ENCODE measurements at places on chromosomes 11 and 22.
A peak's percentile ranks its signal among the peaks of the same experiment; 100 is the strongest.

- no peak for DNase-seq
Observed at GRCh38 chr11:76753449-76753848, 29.7 kb upstream of the TSKU start.

DNA sequence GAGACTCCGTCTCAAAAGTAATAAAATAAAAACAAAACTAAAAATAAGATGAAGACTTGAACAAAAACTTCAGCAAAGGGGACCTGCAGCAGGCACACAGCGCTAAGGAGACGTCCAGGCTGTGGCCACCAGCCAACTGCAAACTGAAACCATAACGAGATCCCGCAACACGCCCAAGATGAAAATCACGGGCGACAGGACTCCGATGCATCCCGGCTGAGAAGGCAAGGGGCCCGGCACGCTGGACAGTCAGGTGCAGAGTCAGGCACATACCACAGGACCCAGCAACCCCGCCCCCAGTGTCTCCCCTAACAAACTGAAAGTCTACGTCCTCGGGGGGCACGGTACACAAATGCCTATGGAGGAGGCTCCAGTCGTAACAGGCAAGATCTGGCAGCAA is 9.2 kb downstream of the HRAS start:
- peak; percentile 20 for DNase-seq

DNA sequence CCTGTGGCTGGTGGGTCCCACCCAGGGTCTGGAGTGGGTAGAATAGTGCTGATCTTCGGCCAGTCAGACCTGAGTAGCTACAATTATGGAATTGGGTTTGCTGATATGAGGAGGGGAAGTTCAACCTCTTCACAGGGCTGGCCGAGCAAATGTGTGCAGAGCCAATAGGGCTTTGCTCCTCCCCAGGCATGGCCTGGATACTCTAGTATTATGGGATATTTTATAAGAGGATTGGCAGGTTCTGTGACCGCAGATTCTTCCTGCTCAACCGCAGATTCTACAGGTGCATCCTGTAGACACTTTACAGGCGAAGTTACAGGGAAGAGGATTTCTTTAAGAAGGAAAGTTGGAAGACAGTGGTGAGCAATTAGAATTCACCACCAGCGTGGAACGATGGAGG is 44.3 kb downstream of the TBC1D22A start:
- no peak for DNase-seq

- no peak for DNase-seq
Observed at GRCh38 chr11:90700789-90701439, 478.1 kb upstream of the CHORDC1 start.

DNA sequence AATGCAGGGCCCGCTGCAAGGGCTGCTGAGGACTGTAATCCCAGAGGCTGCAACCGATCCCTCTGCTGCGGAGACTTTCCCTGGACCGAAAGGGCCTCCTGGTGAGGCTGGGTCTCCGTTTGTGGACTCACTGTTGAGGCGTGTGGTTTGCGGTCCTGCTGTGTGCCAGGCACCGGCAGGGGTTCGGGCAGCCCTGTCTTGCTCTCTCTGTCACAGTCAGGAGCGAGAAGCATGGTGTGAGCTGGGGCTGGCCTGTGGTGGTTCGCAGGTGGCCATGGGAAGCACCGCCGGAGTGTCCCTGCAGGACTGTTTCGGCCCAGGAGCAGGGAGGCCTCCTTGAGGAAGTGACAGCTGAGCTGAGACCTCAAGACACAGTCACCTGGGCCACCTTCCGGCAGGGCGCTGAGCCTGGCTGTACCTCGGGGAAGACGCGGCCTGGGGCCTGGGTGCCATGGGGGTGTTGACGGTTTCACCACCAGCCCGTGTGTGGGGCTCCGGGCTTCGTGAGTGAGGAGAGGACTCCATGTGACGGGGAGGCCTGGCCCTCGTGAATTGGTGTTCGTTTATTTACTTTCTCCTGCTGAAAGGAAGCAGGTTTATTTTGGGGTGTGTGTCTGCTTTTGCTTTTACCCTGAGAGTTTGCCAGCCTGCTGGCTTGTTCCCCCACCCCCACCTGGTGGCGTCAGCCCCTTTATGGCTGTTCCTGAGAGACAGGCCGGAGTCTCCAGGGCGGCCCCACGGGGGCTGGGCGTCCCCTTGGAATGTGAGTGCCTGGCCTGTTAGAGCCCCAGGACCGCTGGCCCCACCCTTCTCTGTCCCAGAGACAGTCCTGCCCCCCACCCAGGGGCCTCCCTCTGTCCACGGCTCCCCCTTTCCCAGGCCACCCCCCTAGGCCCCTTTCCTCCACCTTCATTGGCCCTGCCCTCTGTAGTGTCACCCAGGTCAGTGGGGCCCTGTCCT is 122.5 kb downstream of the KCNQ1OT1 start:
- peak; percentile 27 for DNase-seq

- no peak for DNase-seq
Observed at GRCh38 chr22:38017272-38017920, 33.0 kb upstream of the SOX10 start.

DNA sequence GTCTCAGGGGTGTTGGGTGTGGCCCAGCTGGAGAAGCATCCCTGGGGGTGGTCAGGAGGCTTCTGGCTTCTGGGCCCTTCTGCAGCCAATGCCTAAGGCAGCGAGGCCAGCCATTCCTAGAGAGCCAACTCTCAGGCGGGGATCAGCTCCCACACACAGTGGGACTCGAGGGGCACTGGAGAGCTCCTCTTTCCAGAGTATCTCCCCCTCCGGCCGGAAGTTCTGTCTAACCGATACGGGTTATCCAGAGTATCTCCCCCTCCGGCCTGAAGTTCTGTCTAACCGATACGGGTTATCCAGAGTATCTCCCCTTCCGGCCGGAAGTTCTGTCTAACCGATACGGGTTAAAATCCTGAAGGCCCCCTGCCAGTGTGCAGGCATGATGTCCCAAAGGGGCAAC is 71.2 kb upstream of the B3GAT1 start:
- DNase-seq = no peak

- DNase-seq = peak; percentile 45
Observed at GRCh38 chr11:75142714-75143419, 8.0 kb upstream of the SLCO2B1 start.

DNA sequence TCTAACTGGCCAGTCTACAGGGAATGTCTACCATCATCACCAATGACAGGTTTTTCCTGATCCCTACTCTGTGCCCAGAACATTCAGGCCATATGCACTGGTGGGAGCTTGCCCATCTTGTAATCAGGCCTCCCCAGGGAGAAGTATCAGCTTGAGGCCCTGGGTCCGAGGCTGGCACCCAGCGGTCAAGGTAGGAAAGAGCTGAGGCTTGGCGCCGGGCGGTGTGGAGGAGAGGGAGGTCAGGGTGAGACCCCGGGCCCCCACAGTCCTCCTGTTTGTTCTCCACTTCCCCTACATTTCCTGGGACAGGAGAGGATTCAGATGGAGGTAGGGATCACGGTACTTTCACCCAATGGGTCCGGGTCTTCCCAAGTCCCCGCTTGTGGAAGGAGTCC is 15.5 kb downstream of the TSKU start:
- DNase-seq = no peak

- DNase-seq = no peak
Observed at GRCh38 chr22:42664976-42665831, 16.0 kb upstream of the CYB5R3 start.

- DNase-seq = no peak
Observed at GRCh38 chr11:100674212-100674611, 12.9 kb upstream of the ARHGAP42 start.

DNA sequence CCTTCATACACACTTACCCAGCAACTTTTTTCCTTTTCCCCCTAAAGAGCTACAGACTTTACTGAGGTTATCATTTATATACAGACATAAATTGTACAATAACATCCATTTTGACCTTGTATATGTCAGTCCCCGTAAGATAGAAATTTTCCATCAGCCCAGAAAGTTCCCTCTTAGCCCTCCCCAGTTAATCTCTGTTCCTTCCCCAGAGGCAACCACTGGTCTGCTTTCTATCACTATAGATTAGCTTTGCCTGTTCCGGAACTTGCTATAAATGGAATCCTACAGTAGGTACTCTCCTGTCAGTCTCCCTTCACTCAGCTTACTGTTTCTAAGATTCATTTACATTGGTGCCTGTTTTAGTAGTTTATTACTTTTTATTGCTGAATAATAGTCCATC is 54.9 kb downstream of the TSPAN18 start:
- DNase-seq = no peak

DNA sequence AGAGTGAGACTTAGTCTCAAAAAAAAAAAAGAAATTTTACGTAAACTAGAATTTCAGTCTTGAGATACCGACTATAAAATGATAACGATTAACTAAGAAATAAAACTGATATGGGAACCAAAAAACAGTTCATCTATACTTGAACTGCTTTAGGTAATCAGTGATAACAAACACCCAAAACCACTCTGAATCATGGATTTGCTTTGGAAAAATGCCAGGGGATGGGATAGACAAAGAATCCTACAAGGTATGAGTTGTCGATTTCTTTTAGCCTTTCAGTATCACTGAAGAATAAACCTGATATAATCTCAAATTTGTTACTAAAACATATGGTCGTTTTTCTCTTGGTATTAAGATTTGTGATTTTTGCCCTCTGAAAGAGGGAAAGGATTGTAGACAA is 13.7 kb downstream of the CSTF3 start:
- DNase-seq = no peak

- DNase-seq = no peak
Observed at GRCh38 chr22:25465949-25466348, 98.5 kb upstream of the GRK3 start.

DNA sequence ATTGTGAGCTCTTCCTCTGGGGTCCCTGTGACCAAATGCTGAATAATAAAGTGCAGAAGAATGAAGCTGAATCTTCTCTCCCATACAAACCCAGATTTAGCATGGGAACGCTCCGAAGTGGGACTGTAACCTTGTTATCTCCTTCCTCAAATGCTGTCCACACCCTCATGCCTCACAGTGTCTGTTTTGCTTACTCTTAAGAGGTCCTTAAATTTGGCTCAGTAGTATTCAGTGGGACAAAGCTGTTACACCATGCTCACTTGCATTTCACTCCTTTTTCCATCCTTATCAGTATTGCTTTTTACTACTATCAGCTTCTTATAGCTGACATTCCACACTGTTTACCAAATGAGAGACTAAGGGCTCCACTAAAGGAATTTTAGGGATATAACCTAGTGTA is 13.8 kb upstream of the AMOTL1 start:
- DNase-seq = no peak

DNA sequence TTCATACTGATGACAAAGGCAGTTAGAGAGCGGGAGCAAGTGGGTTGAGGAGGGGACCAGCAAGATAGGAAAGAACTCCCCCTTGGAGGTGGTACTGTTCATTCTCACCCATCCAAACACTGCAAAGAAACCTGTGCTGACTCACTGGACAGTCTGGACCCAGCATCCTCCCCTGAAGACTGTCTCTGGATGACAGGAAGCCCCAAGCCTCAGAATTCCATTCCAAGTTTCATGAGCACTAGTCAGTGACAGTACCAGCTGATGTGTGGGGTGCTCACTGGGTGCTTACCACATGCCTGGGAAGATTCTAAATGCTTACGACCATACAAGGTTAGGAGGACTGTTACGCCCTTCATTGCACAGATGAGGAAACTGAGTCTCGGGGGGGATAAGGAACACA is 160.9 kb downstream of the IGLL1 start:
- no peak for DNase-seq

- DNase-seq = no peak
Observed at GRCh38 chr11:765802-766091, 11.5 kb downstream of the GATD1 start.

DNA sequence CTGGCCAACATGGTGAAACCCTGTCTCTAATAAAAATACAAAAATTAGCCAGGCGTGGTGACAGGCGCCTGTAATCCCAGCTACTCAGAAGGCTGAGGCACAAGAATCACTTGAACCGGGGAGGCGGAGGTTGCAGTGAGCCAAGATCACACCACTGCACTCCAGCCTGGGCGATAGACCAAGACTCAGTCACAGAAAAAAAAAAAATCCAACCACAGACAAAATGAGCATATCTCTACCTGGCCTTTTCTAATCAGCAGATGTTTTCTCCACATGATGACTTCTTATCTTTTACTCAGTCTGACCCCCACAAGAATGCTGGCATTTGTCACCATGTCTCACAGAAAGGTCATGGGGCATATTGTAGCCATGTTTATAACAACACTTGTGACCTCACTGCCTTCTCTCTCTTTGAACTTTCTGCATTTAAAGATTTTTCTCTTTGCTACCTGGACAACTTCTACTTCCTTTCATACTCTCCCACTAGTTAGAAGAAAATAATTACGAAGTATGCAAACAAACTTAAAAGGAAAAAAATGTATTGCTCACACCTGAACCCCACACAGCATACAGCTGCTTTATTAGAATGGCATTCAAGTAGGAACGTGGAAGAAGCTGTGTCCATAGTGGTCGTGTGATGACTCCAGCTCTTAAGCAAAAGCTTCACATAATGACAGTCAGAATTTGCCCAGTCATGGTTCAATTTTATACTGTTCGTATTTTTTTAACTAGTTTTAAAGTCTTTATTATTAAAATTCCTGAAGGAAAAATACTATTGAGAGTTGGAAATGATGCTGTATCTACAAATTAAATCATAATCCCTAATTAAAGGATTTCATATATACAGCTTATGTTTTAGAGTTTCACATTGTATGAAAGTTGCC is 65.4 kb downstream of the ZC3H12C start:
- DNase-seq = no peak

- no peak for DNase-seq
Observed at GRCh38 chr22:43561415-43562178, 149.8 kb downstream of the MPPED1 start.

DNA sequence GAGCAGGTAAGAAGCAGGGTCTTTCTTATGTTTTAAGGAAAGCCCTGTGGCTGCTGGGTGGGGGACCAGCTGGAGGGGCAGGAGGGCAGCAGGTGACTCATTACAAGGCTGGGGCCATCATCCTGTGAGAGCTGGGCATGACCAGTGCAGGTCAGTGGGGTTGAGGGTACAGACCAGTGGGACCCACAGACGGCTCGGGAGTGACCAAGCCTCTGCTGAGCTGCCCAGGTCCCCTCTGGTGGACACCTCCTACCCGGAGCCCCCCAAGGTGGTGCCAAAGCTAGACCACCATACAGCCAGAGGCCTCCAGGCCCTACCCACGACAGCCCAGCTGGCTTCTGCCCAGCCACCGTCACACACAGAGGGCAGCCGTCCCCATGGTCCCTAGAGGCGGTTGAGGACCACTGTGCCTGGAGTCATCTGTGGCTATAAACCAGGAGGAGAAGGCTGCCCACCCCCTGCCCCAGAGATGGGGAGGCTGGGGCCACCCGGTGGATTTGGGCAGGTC is 670 bp downstream of the MYEOV start:
- DNase-seq = no peak

GRCh38 chr22:49953680-49954344 is 6.8 kb upstream of the PIM3 start:
- DNase-seq = no peak

- DNase-seq = no peak
Observed at GRCh38 chr11:122618927-122619326, 36.6 kb upstream of the UBASH3B start.

GRCh38 chr22:36350751-36351594 is 36.8 kb downstream of the MYH9 start:
- no peak for DNase-seq

GRCh38 chr11:130449310-130449990 is 1.0 kb downstream of the ADAMTS15 start:
- no peak for DNase-seq

- DNase-seq = peak; percentile 82
Observed at GRCh38 chr11:2888266-2888968, 2.8 kb upstream of the CDKN1C start.

GRCh38 chr11:47249378-47249715 is 733 bp upstream of the ACP2 start:
- DNase-seq = no peak

GRCh38 chr22:45600790-45601730 is 70.6 kb upstream of the ATXN10 start:
- no peak for DNase-seq

Data from CD4-positive, alpha-beta memory T cell (primary cell).